ENCODE measurements at places on chromosomes 4 and X.

- DNase-seq = no peak
These were observed 15.8 kb upstream of the GTPBP6 start for GRCh38 chrX:334331-334891.

DNA sequence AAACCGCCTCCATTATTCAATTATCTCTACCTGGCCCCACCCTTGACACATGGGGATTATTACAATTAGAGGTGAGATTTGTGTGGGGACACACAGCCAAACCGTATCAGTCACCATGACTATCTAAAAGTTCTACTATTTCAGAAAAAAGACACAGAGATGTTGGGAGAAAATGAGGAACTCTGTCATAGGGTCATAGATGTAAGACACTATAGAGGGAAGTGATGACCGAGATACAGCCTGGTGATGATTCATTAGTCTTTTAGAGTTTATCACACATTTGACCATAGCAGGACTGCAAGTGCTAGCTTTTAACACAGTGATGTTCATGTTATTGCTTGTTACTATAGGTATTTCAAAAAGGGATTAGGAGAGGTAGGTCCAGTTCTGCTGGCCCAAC, 357.0 kb upstream of the AADAT start:
- no peak for DNase-seq

DNA sequence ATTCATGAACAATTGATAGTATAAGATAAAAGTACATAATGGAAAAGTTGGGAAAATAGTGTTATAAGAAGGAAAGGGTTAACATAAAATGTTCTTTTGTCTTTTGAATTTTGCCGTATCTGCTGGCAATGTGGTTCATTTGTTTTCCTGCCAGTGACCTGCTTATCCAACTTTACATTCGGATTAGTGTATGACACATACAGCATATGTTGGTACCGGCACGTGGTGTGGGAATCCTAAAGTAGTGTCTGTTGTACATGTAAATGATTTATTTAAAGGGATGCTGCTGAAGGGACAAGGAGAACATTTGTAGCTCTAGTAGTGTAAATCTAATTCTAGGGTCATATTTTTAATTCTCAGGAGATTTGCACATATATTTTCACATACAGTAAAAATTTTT, 11.5 kb downstream of the RAB9A start:
- DNase-seq = no peak

- no peak for DNase-seq
These were observed 121.7 kb upstream of the ETNPPL start for GRCh38 chr4:108884596-108884995.

- DNase-seq = no peak
These were observed 1534.6 kb upstream of the AGA start for GRCh38 chr4:178976861-178977260.

DNA sequence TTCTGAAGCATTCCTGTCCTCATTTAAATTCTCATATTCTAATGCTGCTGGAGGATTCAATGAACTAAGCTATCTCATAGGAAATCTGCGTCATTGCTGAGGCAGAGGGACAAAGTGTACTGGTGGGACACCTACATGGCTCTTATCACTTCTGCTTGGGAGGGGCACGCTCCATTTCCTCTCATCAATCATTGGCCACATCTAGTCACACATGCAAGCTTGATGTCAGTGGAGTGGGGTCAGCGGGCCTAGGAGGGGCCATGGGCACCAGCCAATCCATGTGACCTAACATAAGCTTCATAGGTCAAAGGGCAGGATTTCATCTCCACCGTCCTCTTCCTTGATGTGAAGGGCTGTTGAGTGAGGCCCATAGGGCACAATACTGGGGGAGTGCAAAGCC, 21.4 kb downstream of the BEX3 start:
- no peak for DNase-seq

DNA sequence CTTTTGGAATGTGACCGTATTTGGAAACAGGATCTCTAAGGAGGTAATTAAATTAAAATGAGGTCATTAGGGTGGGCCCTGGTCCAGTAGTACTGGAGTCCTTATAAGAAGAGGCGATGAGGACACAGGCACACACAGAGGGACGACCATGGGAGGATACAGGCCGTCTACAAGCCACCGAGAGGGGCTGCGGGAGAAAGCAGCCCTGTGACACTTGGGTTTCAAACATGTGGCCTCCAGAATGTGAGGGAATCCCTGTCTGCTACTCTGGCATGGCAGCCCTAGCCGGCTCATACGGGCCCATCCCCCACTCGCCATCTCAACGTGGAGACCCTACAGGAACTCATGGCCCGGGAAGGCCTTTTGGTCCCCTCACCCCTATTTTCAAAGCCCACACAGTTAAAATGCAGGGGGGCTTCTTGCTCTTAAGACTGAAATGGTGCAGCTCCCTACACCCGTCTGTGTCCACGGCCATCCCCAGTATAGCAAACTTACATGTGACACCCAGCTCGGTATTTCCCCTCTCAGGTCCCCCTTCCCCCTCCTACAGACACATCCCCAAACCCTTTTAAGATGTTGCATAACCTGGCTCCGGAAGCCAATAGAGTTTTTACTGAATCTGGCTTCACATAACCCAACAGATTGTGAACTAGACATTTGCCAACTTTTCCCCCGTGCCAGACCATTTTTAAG, 124.1 kb upstream of the TBL1X start:
- no peak for DNase-seq

- no peak for DNase-seq
These were observed 158.6 kb downstream of the C4orf33 start for GRCh38 chr4:129254526-129254925.

GRCh38 chr4:152659806-152660205, 20.0 kb downstream of the TMEM154 start:
- no peak for DNase-seq

DNA sequence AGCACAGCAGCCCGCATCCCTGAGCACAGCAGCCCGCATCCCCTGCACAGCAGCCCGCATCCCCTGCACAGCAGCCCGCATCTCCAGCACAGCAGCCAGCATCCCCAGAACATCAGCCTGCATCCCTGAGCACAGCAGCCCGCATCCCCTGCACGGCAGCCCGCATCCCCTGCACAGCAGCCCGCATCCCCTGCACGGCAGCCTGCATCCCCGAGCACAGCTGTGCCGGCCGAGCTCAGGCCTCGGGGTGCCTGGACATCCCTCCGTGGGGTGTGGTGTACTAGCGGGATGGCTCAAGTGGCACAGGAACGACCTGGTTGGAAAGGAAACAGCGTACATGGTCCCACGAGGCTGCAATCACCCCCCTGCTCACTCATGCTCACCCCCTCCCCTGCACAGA, 26.8 kb downstream of the ABLIM2 start:
- DNase-seq = no peak

DNA sequence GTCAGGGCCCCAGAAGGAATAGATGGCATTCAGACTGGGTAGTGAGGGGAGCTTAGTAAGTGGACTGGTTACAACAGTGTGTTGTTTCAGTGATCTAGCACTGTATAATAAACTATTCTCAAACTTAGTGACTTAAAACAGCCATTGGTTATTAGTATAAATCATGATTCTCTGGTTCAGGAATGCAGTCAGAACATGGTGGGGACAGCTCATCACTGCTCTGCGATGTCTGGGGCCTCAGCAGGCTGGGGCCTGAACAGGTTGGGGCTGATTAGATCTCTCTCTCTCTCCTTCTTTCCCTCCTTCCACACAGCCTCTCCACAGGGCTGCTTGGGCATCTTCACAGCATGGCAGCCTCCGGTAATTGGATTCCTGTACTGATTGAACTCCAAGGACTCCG, 160.4 kb downstream of the GATB start:
- DNase-seq = no peak
